ENCODE measurements at places on chromosomes 2 and 18. TPM values are rescaled to one million over a fixed set of nuclear protein-coding genes. Genes with fewer than 3 reads are reported as not detected.

DDX18 gene
- total RNA-seq, result 27.3 TPM

KIAA2012 gene
- not detected for total RNA-seq

DNA sequence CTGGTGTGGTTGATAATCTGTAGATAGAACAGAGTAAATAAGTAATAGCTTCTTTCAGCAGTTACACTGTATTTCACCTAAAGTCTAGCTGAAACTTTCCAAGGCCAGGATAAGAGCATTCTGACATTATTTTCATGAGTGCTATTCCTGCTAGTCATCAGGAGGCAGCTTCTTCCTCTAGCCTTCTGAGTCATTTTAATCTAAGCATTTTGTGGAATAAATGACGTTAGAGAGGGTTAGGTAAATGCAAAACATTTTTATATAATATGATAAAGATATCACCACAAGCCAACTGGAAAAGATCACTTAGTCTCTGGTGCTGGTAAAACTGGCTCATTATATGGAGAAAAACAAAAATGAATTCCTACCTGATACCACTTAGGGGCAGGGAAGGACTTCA, 138.5 kb downstream of the MEP1B start:
- DNase-seq, result no peak

- DNase-seq, result no peak
These were observed 111.0 kb upstream of the MAP3K20 start for GRCh38 chr2:172964511-172965139.

GRCh38 chr2:65605058-65605742, 172.8 kb upstream of the SPRED2 start:
- DNase-seq, result no peak

DNA sequence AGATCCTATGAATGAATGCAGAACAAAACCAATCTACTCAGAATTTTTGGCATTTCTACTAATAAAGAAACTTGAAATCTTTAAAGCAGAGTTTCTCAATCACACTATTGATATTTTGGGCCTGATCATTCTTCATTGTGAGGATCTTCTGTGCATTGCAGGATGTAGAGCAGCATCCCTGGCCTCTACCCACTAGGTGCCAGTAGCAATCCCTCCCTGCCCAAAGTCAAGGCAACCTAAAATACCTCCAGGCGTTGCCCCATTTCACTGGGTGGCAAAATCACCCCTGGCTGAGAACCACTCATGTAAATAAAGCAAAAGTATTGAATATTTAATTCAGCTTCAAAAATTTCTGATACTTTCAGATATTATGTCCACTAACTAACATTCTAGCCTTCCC, 213.0 kb downstream of the SP3 start:
- no peak for DNase-seq

DNA sequence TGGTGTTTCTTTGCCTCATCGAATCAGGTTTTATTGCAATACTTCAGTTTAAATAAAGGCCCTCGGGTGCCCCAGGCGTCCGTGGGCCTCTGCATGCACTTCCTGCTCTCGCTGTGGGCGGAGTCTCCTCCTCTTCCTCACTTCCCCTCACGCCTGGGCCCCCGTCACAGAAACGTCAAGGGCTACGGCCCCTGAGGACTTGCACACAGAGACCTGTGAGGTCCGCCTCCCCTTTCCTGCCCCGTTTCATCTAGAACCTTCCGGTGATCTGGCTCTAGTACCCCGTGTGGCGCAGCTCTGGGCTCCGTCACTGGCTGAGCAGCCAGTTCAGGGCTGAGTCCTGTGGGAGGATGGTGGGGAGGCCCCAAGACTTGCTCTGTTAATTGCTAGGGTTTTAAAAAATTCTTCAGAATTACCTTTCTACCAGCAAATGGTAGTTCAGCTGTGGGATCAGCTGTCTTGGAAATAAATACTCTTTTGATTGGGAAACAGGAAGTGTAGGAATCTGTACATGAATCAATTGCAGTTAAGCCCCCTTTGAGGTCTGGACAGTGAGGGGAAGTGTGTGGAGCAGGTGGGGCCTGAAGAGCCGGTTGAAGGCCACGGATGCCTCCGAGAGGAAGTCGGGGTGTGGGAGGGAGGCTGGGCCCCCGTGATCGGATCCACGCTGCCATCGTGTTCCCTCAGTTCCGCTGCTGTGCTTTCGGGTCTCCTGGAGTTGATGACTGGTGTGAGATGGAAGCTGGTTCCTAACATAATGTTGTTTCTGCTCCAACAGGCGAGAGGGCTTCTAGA, 10.2 kb downstream of the NFATC1 start:
- DNase-seq, result peak; percentile 87

DNA sequence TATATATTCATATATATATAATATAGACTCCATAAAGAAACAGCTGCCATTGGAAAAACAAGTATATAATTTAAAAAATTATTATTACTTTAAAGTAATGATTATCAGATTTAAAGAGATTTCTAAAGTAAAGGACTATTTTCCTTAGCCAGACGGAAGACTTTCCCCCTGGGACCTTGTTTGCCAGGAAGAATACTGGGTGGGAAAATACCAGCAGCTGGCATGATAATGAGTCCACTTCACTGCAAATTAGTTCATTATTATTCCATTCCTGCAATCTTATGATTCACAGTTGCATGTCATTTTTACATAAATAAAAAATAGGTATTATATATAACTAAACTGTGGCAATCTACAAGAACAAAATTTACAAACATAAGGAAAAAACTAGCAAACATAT, 339.8 kb upstream of the CDH7 start:
- no peak for DNase-seq

DLX1 gene
- not detected for total RNA-seq

DNA sequence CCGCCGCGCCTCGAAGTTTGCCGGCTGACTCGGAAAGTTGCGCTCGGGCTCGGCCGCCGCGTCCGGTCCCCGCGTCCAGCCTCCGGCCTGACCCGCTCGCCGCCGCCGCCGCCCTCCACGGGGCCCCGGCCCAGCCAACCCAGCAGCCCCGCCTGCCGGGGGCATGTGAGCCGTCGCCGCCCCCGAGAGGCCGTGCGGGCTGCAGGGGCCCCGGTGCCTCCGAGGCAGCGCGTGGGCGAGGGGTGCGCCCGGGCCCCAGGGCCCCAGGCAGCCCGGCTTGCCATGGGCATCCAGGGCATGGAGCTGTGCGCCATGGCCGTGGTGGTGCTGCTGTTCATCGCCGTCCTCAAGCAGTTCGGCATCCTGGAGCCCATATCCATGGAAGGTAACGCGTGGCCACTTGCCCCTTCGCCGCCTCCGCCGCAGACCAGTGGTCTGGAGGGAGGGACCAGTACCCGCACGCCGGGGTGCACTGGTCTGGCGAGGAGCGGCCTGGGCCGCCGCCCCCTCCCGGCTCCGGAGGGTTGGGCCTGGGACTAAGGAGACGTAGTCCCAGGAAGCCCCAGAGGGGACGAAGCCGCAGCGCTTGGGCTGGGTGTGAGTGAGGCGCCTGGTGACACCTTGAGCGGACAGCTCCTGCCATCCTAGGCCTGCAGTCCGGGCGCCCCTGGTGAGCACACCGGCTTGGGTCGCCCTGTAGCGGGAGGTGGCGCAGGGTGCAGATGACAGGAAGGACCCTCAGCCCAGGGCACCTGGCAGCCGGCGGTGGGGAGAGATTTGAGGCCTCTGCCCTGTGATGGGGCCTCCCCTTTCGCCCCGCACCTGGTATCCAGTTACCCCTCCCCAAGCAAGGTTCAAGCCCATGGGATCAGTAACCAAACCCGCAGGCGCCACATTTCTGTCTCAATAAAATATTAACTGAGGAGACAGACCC, 49.9 kb downstream of the KCNIP3 start:
- no peak for DNase-seq

KCNJ13 gene
- not detected for total RNA-seq

ITPRIPL1 gene
- 1.4 TPM for total RNA-seq

DAW1 gene
- total RNA-seq, result not detected

DNA sequence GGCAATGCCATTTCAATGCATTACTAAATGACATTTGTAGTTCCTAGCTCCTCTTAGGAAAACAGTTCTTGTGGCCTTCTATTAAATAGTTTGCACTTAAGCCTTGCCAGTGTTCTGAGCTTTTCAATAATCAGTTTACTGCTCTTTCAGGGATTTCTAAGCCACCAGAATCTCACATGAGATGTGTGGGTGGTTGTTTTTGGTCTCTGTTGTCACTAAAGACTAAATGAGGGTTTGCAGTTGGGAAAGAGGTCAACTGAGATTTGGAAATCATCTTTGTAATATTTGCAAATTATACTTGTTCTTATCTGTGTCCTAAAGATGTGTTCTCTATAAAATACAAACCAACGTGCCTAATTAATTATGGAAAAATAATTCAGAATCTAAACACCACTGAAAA, 45.3 kb downstream of the HADHB start:
- DNase-seq, result no peak

SLC11A1 gene
- total RNA-seq, result 5.4 TPM

LOXL3 gene
- 4.8 TPM for total RNA-seq

GRCh38 chr2:32990556-32990955, 43.8 kb downstream of the LTBP1 start:
- DNase-seq, result no peak

GRCh38 chr18:62998443-62998842, 283.1 kb downstream of the PHLPP1 start:
- DNase-seq, result no peak

GRCh38 chr2:232053777-232054176, 92.3 kb downstream of the DIS3L2 start:
- no peak for DNase-seq

SEH1L gene
- total RNA-seq, result 19.7 TPM

GRCh38 chr2:25976983-25977741, 5.1 kb downstream of the KIF3C start:
- DNase-seq, result no peak

DNA sequence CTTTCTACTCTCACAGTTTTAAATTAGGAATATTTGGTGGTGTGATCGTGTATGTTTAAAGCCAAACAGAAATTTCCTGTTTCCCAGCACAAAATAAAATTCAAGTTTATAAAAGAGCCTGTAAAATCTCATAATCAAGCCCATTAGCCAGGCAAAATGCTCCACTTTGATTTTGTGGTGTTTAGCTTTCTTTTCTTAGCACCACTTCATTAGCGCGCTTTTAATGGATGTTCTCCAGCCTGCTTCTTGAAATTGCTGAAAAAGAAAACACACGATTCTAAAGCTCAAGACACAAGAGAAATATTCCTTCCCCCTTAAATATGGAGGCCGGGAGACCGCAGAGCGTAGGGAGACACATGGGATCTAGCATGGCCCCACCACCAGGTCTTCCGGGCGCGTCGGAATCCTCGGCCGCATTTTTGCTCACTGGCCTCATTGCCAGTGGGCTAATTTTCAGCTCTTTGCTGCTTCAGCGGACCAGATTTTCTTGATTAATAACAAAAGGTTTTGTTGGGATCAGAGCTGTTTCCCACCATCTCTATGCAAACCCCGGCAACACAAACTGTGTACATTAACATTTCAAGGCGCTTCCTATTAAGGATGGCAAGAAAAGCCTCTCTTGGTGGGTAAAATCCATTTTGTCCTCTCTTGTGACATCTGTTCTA, 40.4 kb upstream of the ID2 start:
- no peak for DNase-seq

UCN gene
- 0.84 TPM for total RNA-seq

GRCh38 chr2:58039170-58039611, 7.4 kb upstream of the VRK2 start:
- DNase-seq, result no peak

DNA sequence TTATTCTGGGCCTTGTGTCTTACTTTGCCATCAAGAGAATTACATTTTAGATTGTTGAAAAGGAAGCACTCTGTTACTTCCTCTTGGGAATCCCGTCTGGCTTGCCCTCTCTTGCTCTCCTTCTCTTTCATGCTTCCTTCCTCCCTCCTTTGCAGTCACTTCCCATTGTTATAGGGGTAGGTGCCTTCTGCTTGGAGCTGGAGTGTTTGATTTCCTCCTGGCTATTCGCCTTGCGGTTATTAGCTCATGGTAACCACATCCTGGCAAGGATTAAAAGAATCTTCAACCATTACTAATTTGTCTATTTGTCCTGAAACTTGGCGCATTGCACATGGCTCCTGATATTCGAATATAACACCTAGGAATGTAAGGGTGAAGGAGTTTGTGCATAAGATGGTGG, 115.0 kb downstream of the CERS6 start:
- no peak for DNase-seq
